ENCODE measurements at places on chromosomes 4 and X.

DNA sequence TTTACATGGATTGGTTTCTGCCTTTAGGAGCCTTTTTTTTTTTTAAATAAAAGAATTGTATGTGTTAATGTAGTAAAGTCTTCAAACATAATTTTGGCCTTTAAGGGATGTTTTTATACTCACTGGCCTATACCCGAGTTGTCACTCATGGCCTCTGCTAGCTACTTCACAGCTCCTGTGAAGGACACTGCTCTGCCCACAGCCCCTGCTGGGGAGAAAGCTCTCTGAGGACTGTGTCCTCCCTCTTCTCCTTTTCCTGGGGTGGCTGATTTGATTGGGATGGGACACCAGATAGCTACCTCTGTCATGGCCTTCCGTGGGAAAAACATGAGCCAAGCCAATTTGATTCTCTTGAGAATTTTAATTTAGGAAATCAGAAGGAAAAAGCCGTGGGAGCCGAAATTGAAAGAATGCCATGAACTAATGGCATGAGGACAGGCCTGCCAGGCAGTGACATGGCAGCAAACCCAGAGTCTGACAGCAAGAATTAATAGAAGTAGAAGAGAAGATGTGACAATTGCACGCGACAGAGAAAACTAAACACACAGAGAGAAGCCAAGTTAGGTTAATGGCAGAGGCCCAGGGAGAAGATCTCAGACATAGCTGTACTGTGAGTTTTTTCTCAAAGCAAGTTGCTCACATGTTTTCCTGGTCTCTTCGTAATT, 81.4 kb downstream of the ARHGAP10 start:
- DNase-seq: no peak

DNA sequence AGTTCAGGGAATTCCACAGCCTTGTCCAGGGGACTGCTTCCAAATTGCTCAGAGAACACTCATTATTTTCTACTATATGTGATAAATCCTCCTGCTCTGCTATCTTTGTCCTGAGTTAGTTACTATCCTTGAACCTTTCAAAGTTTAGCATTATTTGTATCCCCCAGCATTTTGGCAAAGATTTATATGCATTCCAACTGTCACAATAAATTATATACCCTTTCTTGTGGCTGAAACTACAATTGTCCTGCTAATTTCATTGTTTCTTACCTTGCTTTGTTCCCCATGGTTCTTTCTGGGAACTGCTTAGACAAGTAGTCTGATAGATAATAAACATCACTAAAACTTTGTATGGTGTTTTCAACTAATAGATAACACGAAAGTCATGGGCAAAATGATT, 40.5 kb downstream of the TECRL start:
- DNase-seq: no peak

- no peak for DNase-seq
Measured at GRCh38 chrX:70973221-70973620, 42.3 kb upstream of the SLC7A3 start.

DNA sequence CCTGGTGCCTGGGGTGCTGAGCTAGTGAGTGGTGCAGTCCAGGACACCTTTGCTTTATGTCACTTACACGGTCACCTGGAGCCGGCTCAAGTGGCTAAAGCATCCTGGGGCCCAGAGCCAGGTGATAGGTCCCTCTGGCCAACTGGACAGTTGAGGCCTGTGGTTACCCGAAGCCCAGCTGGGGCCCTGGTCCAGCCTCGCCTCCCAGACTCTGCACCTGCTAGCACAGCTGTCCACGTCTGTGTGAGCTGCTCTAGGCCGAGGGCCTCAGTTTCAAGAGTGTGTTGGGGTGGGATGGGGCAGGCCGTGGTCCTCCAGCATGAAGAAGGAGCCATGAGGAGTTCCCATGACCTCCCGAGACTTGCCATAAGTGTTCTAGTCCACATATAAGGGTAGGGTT, 7.7 kb upstream of the ADD1 start:
- DNase-seq: no peak

DNA sequence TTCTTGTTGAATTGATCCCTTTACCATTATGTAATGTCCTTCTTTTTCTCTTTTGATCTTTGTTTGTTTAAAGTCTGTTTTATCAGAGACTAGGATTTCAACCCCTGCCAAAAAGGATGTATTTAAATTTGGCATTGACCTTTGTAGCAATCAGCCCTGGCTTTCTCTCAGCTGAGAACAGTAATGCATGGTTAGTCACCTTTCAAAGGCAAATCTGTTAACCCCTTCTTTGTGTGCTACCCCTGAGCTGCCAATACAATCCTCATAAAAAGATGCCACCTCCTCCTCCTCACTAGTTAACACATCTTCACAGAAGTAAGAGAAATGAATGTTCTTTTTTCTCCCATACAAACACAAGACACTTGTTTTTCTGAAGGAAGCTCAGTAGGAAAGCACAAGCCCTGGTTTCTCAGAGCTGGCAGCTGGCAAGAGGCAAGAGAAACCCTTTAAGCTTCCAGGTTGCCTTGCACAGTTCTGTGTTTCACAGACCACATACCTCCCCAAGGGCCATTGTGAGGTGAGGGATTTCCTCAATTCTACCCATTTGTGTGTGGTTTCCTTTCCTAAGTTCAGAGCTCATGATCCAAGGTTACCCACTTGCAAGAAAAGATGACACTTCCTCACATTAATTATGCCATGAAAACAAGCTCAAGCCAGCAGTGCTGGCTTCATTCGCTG, 122.6 kb downstream of the RCHY1 start:
- DNase-seq: no peak

DNA sequence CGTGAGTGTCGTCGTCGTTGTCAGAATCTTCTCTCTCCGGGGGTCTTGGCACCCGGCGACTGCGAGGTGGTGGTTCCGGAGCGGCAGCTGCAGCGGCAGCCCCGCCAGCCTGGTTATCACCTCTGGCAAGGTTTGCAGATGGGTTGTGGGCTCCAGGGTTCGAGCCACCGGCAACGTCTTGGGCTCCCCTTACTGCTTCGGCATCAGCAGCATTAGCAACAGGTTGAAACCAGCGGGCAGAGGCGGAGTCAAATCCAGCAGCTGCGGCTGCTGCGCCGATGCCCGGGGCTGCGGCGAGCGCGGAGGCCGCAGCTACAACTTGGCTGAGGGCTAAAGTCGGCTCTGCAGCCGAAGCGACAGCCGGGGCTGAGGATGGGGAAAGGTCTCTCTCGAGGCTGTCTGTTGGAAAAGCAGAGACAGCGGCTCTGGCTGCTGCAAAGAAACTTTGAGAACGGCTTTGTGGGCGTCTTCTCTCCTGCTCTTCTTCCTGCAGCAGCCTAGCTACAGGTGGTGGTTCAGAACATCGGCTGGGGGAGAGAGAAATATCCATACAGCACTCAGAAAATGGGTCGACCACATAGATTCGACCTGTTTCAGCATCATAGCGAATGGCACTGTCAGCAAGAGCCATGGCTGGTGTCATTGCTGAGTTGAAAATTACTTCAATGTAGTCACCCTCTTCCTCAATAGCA, 3.6 kb downstream of the IRS4 start:
- DNase-seq: no peak

GRCh38 chr4:8422327-8422726, 18.2 kb downstream of the ACOX3 start:
- DNase-seq: no peak

GRCh38 chr4:40244606-40245005, 47.8 kb downstream of the RHOH start:
- DNase-seq: no peak

DNA sequence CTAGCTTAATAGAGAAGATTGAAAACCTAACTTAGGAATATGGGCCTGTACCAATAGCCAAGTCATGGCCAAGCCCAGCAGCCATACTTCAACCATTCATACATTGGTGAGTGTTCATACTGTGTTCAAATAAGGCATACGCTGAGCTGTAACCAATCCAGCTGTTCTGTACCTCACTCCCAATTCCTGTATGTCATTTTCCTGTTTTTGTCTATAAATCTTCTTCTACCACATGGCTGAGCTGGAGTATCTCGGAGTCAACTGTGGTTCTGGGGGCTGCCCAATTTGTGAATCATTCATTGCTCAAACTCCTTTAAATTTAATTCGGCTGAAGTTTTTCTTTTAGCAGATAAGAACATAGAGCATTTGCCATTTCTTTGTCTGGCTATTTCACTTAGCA, 195.3 kb upstream of the ANKRD50 start:
- no peak for DNase-seq

- DNase-seq: peak; percentile 2
Measured at GRCh38 chrX:26783512-26784225, 567.7 kb downstream of the MAGEB5 start.

- no peak for DNase-seq
Measured at GRCh38 chr4:118770741-118771187, 65.2 kb downstream of the SEC24D start.

- no peak for DNase-seq
Measured at GRCh38 chrX:140132937-140133336, 167.6 kb upstream of the CXorf66 start.

GRCh38 chrX:114065577-114066223, 518.2 kb upstream of the HTR2C start:
- no peak for DNase-seq

GRCh38 chr4:145681956-145682355, 2.0 kb downstream of the C4orf51 start:
- no peak for DNase-seq
